ENCODE measurements at places on chromosomes 11 and 22.

DNA sequence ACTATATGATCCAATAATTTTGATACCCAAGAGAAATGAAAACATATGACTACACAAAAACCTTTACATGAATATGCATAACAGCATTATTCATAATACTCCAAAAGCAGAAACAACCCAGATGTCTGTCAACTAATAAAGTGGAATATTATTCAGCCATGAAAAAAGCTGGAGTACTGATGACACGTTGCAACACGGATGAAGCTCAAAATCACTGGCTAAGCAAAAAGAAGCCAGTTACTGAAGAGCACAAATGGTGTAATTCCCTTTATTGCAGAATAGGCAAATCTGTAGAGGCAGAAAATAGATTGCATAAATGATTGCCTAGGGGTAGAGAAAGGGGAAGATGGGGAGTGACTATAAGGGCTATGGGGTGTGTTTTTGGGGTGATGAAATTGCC lies 117.6 kb upstream of the FGF3 start:
- DNase-seq = no peak

DNA sequence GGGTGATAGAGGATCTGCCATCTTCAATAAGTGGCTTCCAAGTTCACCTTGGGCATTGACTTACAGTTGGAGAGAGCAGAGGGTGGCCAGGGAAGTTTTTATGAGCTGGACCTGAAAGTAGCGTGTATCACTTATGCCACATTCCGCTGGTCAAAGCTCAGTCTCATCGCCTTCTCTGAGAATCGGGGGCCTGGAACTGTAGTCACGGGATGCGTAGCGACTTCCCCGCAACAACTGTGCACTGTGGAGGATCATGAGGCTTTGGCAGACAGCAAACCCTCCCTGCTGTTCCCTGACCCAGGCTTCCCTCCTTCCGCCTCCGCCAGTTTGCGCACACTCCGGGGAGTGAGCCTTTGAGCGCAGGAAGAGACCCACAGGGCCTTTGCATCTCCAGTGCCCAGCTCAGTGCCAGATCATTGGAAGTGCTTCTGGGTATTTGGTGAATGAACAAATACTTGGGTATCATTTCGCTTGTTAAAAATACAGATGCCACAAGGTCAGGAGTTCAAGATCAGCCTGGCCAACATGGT lies 95.5 kb downstream of the CEP164 start:
- no peak for DNase-seq

GRCh38 chr11:129143335-129143734 lies 48.8 kb downstream of the ARHGAP32 start:
- DNase-seq = no peak

DNA sequence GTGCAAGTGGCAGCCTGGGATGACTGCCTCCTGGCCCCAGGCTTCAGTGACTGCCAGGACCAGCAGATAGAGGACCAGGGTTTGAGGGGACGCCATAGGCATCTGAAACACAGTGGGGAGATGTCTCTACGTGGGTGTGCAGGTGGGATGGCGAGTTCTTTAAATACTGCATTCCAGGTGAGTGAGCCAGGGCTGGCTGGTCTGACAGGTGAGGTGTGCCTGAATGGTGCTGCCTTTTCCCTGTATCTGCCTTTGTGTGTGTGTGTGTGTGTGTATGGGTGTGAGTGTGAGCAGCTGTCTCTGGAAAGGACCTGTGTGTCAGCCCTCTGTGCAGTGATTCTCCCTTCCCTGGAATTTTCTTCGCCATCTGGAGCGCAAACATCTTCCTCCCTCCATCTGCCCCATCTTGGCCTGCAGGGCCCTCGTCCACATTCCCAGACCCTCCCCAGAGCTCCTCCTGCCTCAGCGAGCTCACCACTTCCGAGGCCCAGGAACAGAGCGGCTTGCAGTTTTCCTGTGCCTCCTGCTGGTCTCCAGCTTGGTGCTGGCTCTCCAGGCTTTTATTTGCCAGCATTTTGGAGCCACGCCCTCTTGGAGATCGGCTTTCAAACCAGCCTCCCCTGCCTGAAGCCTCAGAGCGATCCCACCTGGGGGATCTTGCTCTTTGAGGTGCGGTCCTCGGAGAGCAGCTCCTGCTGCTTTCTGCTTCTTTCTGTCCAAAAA lies at the start of gene GPHA2:
Gene GPHA2, minus strand, starts transcription at position 535 of the 723 bp plus-strand sequence. Its CDS starts 433 bp downstream, at position 102.
- no peak for DNase-seq

DNA sequence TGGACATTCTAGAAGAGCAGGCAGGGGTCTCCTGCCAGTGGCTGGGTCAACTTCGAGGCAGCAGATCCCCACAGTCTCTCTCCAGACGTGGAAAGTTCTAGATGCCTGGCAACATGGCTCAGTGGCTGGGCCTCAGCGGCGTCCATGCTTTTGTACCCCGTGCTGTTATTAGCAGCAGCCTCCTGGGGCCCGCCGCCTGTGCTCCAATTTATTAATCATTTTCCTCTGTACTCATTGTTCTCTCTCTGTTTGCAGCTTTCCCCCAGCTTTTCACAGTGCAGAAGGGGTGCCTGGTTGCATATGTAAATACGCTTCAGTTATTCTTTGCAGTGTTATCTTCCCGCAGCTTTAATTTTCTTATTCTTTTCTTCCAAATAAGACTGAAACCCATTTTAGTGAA lies 515.1 kb downstream of the TBC1D22A start:
- DNase-seq = no peak

GRCh38 chr11:2910401-2910955 lies 18.7 kb downstream of the PHLDA2 start:
- DNase-seq = no peak

GRCh38 chr22:25566898-25567235 lies 2.4 kb downstream of the GRK3 start:
- DNase-seq = no peak

GRCh38 chr11:60133917-60134316 lies 45.5 kb downstream of the MS4A2 start:
- no peak for DNase-seq

DNA sequence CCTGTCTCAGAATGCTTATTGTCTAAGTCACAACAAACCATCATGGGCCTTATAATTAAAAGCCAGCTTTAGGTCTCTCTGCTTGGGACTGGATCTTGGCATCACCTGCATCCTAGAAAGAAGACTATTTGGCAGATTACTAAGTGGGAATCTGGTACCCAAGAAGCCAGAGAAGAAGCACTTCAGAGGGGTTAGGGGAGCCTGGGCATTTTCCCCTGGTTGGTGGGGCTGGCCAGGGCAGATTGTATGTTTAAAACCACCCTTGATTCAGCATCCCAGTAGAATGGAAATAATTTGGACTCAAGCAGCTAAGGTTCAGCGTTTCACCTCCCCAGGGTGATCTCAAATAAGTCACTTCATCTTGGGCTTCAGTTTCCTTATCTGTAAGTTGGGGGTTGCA lies 193.7 kb downstream of the MIAT start:
- no peak for DNase-seq

DNA sequence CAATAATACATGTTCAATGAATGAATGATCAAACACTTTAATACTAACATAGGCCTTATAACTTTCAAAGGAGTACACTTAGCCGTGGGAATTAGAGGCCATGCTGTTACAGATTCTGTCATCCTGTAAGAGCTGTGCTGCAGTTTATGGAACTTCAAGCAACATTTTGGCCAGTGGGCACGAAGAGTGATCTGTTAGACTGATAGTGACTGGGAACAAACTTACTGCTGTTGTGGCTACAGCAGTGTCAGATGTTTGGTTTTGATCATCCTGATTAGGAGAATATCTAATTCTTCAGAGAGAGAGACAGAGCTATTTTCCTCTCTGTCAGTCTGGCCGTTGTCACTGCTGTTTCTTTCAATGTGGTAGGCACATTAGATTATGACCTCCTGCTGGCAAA lies 348.9 kb downstream of the NELL1 start:
- DNase-seq = no peak

DNA sequence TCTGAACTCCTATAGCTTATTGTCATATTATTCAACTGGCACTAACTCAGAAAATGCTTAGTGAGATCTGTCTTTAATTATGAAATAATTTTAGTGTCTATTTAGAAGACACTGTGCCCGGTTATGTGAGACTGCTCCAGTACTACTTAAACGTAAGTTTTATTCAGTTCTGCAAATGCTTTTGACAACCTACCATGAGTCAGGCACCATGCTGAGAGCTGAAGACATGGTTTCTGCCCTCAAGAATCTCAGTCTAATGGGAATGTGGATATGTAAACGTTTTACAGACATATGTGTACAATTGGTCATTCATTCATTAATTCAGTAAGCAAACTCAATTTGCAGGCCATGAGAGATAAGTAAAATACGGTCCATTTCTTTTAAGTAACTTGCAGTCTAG lies 40.0 kb downstream of the DCUN1D5 start:
- no peak for DNase-seq

DNA sequence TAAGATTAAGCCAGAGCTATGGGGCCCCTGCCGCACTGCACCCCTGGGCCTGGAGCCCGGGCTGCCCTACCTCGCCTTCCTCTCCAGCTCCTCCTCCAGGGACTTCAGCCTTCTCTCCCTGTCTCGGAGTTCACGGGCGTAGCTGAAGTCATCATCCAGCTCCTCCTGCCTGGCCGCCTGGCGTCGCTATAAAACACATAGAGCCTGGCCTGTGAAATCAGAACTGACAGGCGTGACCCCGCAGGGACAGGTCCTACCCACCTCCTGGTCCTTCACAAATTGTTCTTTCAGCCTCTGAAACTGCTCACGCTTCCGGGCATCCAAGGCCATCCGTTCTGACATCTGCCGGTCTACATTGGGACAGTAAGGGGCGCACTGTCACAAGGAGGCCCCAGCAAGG lies 20.8 kb downstream of the TUBGCP6 start:
- no peak for DNase-seq

DNA sequence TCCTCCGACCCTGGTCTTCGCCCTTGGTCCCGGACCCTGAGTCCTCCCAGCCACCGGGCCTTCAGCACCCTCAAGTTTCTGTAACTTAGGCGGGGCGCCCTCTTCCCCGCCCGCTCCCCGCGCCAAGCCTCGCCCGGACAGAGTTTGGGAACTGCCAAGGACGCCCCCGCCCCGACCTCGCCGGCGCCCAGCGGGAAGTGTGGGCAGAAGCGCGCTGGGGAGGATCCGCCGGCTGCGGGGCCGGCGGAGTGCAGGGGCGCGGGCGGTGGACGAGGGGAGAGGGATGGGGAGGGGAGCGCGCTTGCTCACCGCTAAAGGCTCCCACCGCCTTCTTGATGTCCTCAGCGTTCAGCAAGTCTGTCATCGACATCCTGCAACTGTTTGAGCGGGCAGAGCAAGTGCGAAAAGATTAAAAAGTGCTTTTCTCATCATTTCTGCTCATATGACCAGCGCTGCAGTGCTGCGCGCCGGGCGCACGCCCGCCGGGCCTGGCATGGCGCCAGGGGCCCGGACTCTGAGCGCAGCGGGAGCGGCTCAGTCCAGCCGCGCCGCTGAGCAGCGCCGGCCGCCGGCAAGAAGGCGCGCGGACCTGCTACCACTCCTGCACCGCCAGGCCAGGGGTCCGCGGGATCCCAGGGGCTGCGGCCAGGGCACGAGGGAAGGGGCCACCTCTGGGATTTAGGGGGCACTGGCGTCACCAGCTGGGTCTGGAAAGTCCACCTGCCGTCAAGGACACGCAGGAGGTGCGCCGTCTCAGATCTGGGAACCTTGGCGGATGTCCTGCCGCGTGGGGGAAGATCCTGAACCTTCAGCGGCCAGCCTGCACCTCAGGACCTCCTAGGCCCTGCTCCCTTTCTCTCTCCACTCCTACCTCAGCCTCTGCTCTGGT lies at the start of gene PVALB:
Gene PVALB, minus strand, starts transcription at position 400 of the 889 bp plus-strand sequence. Its CDS starts 30 bp downstream, at position 370.
- no peak for DNase-seq

DNA sequence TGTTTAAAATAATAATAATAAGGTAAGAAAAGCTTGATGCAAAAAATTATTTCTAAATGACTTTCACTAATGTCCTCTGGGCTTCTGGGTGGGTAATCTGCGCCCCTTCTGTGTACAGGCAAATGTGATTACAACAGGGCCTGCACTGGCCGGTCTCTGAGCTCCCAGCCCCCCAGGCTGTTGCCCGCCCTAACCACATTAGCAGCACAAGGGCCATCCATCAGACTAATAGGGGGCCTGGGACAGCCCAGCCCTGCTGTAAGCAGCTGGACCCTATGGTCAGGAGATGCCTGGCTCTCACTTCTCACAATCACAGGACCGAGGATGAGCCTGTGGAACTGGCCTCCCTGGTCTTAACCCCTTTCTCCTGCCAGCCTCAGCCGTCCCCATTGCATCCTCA lies 388.4 kb downstream of the BUD13 start:
- DNase-seq = no peak

DNA sequence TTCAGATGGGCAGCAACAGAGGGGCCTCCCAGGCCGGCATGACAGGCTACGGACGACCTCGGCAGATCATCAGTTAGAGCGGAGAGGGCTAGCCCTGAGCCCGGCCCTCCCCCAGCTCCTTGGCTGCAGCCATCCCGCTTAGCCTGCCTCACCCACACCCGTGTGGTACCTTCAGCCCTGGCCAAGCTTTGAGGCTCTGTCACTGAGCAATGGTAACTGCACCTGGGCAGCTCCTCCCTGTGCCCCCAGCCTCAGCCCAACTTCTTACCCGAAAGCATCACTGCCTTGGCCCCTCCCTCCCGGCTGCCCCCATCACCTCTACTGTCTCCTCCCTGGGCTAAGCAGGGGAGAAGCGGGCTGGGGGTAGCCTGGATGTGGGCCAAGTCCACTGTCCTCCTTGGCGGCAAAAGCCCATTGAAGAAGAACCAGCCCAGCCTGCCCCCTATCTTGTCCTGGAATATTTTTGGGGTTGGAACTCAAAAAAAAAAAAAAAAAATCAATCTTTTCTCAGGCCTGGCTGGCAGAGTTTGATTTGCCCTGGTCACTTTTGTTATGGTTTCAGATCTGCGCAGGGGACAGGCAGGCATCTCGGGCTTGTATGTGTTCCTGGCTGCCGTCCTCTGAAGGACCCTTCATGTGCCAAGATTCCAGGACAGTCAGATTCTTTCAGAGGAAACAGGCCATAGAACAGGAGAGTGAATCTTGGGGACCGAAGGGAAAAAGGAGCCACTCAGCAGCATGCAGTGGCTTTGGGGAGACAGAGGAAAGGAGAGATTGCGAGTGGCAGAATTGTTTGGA lies 5.3 kb downstream of the TAGLN start:
- no peak for DNase-seq

DNA sequence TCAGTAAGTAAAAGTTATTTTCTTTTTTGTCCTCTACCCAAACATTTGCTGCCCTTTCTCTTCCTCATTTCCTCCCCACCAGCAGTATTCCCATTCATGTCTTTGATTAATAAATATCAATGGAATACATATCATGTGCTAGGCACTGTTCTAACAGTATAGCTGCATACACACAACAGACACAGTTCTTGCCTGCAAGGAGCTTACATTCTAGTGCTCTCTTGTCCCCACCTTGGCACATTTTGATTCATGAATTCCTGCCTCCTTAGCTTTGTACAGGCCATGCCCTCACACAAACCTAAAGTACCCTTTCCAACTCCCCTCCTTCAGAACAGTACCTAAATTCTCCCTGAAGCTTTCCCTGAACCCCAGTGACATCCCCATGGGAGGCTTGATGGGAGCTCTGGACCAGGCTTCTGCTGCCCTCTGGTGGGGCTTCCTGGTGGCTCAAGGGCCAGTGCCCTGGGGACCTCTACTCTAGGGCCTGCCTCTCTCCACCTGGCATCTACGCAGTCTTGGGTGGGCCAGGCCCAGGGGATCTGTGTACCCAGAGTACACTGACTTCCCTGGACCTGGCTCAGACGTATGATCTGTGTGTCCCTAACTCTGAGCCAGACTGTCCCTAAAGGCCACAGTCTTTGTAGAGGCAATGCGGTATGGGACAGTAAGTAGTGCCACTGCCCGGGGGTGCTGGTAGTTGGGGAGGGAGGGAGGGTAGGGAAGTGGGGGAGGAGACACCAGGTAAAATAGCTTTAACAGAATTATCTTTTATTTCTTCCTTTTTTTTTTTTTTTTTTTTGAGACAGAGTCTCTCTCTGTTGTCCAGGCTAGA lies 14.1 kb downstream of the RPS13 start:
- DNase-seq = peak; percentile 47

GRCh38 chr22:37681556-37682049 lies 4.5 kb upstream of the NOL12 start:
- peak; percentile 69 for DNase-seq

Data from activated T-cell treated with anti-CD3 and anti-CD28 coated beads for 24 hours (primary cell).